CD8-positive, alpha-beta memory T cell (primary cell): ENCODE measurements at places on chromosomes 5 and 9.

DNA sequence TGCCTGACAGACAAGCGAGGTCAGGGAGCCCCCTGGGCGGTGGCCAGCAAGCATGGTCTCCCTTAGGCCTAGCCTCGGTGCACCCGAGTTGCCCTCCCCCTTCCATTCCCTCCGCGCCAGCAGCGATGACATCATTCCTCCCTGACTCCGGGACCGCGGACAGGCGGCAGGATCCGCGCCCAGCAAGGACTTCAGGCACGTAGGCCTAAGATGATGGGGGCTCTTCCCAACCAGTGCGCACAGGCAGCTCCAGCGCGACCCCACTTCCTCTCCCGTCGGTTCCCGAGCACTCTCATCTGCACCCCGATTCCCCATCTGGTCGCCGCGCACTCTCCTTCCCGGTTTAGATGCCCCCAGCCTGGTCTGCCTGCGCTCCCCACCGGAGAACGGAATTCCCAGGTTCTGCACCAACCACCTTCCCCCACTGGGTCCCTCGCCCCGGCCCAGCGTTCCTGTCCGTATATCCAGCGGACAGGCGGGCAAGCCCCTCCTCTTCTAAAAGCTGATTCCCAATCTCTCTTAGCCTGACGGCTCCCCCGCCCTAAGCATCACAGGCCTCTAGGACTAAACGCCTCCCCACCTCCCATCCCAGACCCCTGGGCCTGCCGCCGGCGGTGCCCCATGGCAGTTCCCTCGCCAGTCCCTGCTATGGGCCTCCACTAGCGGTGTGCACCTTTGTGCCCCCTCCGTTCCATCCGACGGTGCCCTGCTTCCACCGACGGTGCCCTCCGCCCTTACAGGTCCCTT lies 931 bp downstream of the FAM219A start:
- peak; percentile 8 for DNase-seq

- no peak for DNase-seq
These were observed 51.9 kb upstream of the IQGAP2 start for GRCh38 chr5:76351176-76351575.

DNA sequence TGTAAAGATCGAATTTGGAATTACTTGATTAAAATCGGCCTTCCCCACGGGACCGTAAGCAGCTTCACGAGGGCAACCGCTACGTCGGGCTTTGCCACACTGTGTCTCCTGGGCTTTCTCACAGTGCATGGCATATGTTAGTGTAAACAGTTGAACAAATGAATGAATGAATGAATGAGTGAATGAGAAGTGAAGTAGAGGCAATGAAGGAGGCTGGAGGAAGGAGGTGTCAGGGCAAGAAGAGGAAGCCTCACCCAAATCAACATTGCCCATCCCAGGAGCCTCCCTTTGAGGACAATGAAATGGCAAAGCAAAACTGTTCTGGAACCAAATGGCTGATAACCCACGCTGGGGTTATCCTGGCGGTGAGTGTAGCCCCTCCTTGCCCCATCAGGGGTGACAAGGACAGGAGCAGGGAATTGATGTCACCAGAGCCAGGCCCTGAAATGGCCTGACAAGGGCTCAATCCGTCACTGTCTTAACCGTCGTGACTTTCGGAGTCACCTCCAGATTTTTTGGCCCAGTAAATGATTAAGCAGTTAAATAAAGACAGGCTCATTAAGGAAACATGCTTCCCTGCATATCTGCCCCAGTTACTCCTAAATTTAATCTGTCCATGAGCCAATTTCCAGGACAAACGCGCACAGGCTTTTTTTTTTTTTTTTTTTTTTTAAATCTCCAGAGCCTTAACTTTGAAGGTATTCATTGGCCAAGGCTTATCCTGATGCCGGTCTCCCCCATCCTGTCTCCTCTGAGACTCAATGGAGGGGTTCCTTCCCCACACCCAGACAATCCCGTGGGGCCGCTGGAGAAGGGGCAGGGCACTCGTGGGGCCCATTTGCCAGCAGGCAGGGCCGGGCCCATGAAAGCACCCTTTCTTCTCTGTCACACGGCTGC lies 88.4 kb upstream of the BOD1 start:
- no peak for DNase-seq

DNA sequence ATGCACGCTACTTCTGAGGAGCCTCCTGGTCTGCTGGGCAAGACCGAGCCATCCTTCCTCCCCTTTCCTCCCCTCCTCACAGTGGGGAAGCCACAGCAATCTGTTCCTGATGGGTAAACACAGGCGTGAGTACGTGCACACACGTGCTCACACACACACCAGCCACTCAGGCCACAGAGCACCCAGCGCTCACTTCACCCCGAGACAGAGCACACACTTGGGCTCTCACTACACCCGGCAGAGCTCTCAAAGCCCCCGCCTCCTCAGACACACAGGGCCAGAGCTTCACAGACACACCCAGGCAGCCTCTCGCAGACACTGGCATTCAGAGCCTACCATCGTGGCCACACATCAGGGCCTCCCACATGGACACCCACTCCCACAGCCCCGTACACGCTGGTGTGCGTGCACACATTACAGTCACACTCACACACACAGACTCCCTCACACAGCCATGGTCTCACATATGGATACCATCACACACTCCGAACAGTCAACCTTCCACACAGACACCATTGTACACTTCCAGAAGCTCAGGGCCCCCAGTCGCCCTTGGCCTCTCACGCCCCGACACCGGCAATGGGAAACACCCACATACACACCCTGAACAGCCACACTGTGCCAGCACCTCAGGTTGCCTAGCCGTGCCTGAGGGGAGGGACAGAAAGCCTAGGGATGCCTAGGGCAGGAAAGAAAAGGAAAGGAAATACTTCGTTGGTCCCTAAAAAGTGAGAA lies 13.5 kb downstream of the CNTFR start:
- no peak for DNase-seq

DNA sequence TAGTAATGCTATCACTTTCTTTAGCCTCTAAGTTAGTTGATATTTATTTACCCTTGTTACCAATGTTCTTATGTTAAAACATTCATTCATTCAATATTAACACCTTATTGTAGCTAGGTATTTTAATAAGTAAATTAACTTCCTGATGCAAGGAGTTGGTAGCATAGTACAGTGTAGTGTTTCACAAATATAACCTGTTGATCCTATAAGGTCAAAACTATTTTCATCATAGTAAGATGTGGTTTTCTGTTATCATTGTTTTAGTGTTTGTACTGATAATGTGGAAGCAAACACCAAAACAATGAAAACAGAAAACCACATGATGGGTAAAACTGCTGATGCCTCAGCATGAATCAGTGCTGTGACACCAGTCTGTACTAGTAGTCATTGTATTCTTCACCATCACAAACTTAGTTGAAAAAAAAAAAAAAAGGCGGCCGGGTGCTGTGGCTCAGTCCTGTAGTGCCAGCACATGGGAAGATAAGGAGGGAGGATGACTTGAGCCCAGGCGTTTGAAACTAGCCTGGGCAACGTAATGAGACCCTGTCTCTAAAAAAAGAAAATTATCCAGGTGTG lies 36.5 kb downstream of the ZCCHC7 start:
- no peak for DNase-seq

DNA sequence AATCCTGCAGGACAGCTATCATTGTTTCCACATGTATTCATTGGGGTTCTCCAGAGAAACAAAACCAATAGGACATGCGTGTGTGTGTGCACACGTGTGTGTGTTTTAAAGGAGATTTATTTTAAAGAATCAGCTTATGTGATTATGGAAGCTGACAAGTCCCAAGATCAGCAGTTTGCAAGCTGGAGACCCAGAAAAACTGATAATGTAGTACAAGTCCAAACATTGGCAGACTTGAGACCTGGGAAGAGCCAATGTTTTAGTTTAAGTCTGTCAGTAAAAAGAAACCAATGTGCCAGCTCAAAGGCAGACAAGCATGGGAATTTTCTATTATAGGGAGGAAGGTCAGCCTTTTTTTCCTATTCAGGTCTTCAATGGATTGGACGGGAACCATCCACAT lies 35.3 kb downstream of the ADRB2 start:
- no peak for DNase-seq

GRCh38 chr5:6517510-6517909 lies 68.9 kb downstream of the UBE2QL1 start:
- no peak for DNase-seq

- no peak for DNase-seq
These were observed 1912.8 kb upstream of the NUDT12 start for GRCh38 chr5:105475401-105475800.

GRCh38 chr5:177317959-177318377 lies 6.3 kb upstream of the MXD3 start:
- peak; percentile 63 for DNase-seq

DNA sequence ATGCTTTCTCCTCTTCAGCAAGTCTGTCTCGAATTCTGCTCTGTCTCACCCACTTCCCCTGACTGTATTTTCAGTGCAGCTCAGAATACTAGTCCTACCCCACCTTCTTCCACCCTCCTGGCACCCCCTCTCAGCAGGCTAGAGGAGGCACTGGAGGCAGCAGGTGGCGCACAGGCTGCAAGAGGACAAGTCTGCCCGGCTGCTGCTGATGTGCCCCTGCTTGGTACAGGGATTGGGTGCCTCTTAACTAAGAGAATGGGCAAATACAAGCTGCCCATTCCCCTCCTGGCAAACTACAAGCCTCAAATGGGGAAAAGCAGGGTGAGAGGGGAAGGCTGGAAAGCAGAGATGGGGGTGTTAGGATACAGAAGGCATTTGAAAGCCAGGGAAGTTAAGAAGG lies 5.1 kb downstream of the TLN1 start:
- DNase-seq: peak; percentile 58

- DNase-seq: no peak
These were observed 86.7 kb downstream of the AUH start for GRCh38 chr9:91274949-91275492.

- DNase-seq: no peak
These were observed 53.7 kb downstream of the TMOD1 start for GRCh38 chr9:97555164-97555563.

DNA sequence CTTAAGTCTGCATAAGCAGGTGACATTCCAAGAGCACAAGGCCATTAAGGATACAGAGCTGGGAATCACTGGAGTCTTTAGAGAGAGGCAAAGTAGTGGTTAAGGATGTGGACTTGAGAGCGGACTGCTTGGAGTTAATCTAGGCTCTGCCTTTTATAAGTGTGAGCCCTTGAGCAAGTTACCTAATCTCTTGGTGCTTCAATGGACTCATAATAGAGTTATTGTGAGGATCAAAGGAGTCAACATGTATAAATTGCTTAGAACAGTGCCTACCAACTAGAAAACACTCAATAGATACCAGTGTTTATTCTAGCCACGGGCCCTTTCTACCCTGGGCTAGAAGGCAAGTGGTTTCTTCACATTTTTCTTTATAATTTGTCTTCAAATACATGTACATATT lies 819.4 kb downstream of the NR2F1-AS1 start:
- no peak for DNase-seq

DNA sequence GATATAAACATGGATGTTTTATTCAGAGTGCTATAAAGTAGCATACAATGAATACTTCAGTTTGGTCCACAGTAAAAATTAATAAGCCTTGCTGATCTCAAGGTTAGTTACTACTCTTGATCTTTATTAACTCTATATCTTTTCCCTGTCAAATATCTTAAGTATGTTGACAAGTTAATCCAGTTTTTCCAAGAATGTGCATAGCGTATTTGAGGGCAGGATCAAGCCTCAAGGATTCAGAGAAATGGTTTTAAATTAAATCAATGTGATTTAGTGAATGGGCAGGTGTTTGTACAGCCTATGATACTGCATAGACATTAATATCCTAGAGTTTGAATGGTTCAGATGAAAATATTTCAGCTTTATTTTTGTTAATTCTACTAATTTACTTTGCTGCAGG lies 20.7 kb downstream of the MATR3 start:
- no peak for DNase-seq

DNA sequence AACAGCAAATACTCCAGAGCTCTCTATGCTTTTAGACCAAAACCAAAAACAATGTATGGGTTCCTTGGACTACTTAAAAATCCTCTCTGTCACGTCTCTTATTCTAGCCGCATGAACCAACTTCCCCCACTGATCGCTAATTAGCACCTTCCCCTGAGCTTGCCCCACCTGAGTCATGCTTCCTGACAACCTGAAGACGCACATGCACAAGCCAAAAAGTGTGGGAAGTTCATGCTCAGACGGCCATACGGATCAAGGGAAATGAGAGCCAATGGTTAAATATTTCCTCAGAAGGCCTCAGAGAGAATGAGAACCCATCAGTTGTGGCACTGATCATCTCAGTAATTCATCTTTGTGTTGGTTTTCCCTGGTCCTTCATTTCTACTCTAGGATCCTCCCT lies 199.7 kb downstream of the BNC2 start:
- DNase-seq: no peak

- DNase-seq: no peak
These were observed 894.8 kb upstream of the CDH10 start for GRCh38 chr5:25539536-25539935.

DNA sequence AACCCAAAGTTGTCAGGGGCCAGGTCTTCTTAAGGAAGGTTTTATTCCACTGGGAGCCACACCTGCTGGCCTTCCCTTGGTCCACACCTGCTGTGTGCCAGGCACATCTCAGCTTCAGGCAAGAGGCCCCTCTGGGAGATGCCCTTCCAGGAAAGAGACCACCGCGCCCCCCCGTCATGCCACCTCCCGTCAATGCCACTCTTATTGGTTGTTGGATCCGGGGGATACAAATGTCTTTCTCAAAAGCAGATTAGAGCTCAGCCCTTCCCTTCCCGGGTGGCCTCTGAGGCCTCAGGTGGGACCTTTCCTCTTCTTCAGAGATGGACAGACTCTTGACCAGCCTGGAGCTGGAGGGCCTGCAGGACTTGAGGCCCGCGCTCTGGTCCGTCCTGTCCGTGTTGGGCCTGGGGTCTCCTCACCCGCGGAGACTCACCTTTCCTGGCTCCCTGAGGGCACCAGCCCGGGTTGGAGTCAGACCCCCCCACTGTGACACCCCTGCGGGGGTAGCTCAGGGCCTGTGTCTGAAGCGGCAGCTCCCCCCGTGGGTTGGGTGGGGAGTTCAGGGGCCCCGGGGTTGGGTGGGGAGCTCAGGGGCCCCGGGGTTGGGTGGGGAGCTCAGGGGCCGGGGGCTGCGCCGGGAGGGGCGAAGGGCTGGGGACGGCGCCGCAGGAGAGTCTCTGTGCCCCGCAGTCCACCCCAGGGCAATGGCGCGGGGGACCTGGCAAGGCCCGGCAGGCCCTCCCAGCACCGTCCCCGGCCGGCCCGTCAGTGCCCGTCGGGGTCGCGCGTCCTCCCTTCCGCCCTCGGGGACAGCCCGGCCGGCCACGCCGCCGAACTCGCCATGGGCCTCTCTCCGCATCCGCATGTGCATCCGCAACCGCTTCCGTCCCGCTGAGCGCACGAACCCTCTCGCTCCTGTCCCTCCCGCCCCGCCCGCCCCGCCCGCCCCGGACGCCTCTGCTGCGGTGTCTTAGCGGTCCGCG lies 3.7 kb upstream of the SLC9A3 start:
- no peak for DNase-seq
